Esophagus (tissue), 2 donors: ENCODE measurements at places on chromosomes 4 and X. TPM values are rescaled to one million over a fixed set of nuclear protein-coding genes. Genes with fewer than 3 reads are reported as not detected.

Gene XAGE5
- polyA plus RNA-seq, result not detected

Gene TEX13A
- not detected for polyA plus RNA-seq

Gene SLC7A11
- polyA plus RNA-seq, result 0.16 TPM

Gene GRK4
- polyA plus RNA-seq, result 1.2 TPM

Gene DMRTC1
- not detected for polyA plus RNA-seq

Gene OPRPN
- not detected for polyA plus RNA-seq

Gene TMEM154
- polyA plus RNA-seq, result 17.7 TPM

Gene ACSL4
- 7.4 TPM for polyA plus RNA-seq
